NCI-H187 (cell line): ENCODE measurements at places on chromosomes 5 and 9.
A peak's percentile ranks its signal among the peaks of the same experiment; 100 is the strongest.

- DNase-seq: no peak
Observed at GRCh38 chr9:37508834-37509206, 23.1 kb downstream of the POLR1E start.

DNA sequence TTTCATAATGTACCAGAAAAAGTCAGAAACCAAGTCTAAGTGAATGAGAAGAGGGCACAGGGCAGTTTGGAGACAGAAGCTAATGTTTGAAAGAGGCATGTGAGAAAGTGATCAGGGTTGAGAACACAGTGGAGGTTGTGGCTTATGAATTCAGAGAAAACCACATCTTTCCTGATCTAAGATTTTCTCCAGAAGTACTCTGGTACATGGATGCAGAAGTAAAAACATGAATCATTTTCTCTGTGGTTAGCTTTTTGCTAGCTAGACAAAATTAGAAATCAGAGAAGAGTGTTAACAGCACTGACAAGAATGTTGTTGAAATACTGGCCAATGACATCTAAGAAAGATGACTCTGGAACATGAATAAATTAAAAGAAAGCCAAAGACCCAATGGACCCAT, 541.1 kb downstream of the DNAH5 start:
- DNase-seq: no peak

DNA sequence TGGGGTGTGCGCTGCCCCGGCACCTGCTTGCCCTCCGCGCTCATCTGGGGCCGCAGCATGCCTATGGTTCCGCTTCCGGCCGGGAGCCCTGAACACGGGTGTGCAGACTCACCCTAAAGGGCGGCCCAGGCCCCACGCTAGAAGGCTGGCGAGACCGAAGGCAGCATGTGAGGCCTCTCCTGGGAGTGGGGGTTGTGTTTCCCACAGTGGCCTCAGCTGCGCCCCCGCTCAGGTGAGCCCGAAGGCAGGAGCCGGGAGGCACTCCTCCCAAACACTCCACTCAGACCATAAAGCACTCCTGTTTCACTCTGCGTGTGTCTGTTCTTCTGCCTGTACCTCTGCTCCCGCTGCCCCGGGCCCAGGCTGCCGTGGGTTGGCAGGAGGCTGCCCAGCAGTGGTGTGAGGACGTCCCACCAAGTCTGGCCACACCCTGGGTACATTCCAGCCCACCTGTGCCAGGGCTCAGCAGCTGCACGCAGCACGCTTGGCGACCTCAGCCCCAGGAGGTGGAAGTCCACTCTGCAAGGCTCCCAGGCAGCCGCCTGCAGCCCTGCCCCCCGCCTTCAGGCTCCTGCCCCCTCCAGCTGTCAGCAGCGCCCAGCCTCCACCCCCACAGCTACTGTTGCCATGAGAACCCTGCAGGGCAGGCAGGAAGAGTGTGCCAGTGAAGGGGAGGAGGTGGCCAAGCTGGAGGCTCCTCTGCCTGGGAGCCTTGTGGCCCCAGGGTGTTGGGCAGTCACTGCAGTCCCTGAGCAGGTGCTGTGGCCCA, 1.2 kb upstream of the AJM1 start:
- peak; percentile 10 for DNase-seq

DNA sequence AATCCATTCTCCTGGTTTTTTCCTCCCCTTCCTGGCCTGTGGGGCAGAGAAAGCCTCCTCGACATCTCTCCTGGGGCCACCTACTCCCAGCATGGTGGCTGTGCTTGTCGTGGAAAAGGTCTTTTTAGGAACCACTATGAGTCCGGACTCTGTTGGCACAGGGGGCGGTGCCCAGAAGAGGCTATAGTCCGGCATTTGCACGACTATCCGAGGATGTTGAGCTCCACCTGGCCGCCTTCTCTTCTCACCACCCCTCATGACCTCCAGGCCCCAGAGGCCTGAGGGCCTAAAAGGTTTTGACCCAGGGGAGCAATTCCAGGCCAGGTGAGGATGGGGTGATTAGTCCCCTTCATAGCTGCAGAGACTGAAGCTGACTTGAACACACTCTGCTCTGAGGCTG, 14.1 kb downstream of the CSF2 start:
- DNase-seq: no peak

DNA sequence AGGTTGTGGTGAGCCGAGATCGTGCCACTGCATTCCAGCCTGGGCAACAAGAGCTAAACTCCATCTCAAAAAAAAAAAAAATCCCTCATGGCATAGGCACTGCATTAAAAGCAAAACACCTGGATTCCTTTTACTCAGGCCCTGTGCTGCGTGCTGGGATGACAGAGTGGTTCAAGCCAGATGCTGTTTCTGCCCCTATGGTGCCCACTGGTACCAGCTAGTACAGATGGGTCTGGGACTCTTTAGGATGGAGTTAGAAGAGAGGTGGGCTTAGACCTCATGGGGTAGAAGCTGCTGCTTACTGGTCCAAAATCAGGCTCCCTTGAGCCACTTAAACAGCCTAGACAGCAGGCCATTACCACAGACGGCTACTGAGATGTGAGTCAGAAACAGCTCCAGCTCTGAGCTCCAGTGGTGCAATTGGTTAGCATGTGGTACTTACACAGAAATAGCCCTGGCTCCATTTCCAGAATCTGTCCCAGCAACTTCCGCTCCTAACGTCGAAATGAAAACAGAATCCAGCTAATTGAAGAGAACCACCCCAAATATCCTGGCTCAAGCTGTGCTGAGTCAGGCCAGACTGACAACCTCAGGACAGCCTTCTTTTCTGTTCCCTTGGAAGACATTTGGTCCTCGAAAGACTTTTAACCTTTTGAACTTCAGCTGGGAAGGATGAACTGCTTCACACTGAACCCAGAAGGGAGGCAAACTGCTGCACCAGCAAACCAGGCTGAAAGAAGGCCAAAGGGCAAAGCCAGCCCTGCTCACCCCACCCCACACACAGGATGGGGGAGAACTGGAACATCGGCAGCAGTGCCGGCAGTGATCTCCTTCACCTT, 15.5 kb downstream of the C5orf15 start:
- DNase-seq: no peak

DNA sequence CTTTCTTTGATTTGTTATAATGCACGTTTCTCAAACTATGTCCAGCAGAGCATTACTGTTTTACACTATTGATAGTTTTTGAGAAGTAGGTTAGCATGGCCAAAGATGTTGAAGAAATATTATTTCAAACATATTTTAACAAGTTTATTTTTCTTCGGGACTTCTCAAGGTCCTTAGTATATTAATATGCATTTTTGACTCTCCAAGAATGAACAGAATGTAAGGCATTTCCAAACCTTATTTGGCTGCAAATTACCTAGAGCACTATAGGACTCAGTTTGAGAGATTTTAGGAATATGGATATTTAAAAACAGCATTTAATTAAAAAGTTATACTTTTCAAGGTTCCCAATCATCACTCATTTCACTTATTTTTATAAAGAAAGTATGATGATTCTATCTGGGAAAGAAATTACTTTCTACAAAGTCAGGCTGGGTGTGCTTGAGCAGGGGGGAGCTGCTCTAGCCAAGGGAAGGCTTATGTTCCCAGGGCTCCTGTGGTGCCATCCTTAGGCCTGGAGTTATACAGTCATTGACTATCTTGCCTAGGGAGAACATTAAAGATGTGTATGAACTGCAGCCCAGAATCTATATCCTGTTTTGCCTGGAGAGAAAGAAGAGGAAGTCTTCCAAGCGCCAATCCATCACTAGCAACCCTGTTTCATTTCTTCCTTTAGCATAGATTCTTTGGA, 27.6 kb upstream of the NREP start:
- DNase-seq: no peak

DNA sequence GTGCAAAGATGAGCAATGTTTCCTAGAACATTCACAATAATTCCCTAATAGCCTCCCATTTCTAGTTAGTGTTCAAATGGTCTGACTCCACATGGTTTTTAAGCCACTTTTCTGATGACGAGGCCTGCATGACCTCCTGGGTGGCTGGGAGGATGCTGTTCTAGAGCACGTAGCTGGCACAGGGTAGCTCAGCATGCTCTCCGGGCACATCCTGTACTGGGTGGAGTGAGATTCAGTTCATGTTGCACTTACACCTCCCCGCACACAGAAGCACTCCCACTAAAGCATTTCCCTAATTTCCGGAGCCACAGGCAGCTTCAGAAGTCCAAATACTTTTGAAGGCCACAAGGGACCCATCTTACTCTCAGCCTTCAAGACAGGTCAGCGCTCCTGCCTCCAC, 159.8 kb upstream of the LHFPL2 start:
- DNase-seq: no peak
